Astrocyte (in vitro differentiated cells and primary cell): ENCODE measurements at places on chromosomes 3 and 15.

DNA sequence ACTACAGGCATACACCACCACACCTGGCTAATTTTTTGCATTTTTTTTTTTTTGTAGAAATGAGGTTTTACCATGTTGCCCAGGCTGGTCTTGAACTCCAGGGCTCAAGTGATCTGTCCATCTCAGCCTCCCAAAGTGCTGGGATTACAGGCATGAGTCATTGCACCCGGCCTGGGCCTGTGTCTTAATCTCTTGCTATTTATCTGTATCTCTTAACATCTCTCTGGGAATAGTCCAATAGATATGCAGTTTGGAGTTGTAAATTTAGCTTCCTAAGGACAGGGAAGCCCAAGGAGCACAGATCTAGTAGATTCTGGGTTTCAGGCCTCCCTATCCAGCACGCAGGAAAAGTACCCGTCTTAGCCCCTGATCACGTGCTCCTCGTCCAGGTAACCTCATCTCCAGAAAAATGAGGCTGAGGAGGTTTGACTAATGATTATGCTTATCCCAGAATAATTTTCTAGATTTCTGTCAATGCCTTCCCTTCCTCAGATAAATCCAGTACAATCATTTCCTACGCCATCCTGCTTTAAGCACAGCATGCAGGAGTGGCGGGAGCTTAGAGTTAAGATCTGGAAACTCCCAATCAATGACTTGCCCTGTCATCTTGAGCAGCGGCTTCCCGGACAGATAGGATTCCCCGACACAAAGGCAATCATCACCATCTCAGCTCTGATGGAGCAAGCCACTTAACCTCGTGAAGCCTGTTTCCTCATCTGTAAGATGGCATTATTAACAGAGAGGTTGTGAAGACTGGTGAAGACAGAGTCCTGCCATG is 12.3 kb upstream of the CTDSPL start:
- no peak for DNase-seq

- DNase-seq: no peak
Measured at GRCh38 chr3:54818486-54818885, 109.4 kb downstream of the LRTM1 start.

- peak; percentile 92 for DNase-seq
Measured at GRCh38 chr15:52021128-52021671, 2.2 kb downstream of the MAPK6 start.

DNA sequence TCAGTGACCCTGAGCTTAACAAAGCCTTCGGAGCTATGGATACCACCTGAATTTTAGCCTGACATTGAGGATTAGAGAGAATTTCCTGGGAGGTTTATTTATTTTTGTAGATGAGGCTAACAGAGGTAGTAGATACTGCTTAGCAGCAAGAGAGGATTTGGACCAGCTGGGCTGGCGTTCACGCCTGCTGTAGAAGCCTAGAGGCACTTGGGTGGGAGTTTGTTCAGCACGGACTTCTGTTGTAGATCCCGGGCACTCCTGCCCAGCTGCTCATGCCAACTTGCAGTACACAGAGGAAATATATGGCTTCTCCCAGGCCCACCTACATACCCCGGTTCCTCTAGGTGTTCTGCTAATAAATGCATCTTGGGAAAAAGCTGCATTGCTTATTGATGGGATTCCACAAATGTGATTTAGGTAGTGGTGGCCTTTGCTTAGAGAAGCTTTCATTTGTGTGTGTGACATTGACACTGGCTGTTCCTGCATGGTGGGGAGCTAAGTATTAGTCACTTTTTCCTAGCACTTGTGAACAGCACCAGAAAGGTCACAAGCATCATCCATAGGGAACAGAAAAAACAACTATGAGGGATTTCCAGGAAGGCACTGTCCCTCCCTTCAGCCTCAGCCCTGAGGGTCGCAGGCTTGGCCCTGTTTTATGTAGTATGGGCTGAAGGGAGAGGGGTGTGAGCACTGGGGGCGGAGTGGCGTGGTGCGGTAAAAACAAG is 324.8 kb upstream of the LRRFIP2 start:
- no peak for DNase-seq

DNA sequence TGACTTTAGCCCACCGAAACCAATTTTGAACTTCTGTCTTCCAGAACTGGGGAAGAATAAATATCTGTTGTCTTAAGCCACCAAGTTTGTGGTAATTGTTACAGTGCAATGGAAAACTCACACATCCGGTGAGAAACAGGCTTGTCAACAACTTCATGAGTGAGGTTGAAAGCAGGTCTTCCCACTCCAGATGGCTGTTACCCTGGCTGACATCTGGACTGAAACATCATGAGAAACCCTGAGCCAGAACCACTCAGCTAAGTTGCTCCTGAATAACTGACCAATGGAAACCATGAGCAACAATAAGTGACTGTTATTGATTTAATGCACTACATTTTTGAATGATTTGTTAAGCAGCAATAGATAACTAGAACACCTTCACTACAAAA is 10.3 kb downstream of the ACSBG1 start:
- DNase-seq: no peak

- peak; percentile 85 for DNase-seq
Measured at GRCh38 chr3:149501524-149501923, 27.0 kb downstream of the TM4SF4 start.

DNA sequence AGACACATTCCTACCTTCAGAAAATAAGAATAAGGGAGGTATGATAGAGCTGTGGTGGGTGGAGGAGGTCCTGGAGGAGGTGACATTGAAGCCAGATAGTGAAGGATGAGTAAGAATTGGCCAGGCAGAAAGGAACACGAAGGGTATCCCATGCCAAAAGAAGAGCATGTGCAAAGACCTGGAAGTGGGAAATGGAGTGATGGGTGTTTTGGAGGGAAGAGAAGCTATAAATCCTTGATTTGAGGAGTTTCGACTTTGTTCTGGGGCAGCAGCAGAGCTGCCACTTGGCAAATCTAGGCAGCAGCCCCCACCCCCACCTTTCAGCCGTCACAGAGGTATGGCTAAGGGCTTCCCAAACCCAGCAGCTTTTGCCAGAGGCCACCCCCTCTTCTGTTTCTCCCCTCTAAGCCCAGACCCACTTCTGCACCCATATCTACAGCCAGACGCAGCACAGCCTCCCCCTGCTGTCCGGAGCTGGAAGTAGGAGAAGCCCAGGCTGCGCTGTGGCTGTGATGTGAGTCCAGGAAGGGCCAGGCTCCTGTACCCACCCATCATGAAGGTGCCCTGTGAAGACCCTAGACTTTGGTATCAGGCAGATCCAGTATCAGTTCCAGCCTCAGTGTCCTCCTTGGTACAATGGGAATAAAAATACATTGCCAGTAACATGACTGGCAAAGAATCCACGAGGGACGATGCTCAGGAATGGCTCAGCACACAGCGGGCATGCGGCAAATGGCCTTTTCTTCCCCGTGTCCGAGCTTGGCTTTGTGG is 188.7 kb upstream of the LINGO1 start:
- DNase-seq: peak; percentile 27

DNA sequence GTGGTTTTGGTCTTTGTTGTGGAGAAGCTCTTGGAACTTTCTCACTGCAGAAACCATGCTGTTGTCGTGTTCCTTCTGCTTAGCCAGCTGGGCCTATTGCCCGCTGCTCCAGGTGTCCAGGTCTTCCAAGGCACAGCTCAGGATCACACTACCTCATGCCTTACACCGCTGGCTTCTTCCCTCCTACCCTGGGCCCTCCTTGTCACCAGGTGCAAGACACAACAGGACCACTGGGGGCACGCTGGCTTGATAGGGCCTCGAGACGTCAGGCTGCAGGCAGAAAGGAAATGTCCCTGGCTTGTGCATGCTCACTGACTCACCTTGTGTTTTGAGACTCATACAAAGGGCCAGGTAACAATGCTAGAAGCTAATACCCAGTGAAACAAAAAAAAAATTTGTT is 32.3 kb downstream of the PAQR9 start:
- no peak for DNase-seq

GRCh38 chr15:70186152-70186551 is 88.4 kb upstream of the TLE3 start:
- DNase-seq: no peak

GRCh38 chr3:162376761-162377160 is 880.2 kb downstream of the OTOL1 start:
- DNase-seq: peak; percentile 21

DNA sequence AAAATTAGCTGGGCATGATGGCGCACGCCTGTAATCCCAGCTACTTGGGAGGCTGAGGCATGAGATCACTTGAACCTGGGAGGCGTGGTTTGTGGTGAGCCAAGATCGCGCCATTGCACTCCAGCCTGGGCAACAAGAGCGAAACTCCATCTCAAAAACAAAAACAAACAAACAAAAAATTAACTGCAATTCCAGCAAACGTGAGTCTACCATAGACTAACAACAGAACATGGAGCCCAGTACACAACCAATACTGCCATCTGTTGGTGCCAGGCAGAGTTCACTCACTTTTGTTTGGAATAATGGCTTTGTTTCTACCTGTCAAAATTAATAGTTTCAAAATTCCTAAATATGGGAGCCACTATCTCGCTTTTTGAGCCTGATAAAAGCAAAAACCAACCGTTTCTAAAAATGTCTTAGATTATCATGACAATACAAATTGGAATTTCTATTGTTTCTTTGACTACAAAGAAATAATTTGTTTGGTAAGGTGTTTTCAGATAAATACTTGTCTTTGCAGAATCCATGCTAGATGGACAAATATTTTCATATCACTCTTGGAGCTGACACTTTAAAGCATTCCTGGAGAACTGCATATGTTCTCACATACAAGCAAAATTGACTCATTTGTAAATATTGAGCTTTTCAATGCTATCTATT is 45.0 kb downstream of the GPR176 start:
- DNase-seq: no peak

- DNase-seq: no peak
Measured at GRCh38 chr15:61653110-61653509, 407.1 kb downstream of the VPS13C start.

GRCh38 chr3:154119951-154120350 is 1.2 kb upstream of the ARHGEF26 start:
- DNase-seq: no peak

- DNase-seq: no peak
Measured at GRCh38 chr3:102336130-102336529, 98.7 kb upstream of the ZPLD1 start.

DNA sequence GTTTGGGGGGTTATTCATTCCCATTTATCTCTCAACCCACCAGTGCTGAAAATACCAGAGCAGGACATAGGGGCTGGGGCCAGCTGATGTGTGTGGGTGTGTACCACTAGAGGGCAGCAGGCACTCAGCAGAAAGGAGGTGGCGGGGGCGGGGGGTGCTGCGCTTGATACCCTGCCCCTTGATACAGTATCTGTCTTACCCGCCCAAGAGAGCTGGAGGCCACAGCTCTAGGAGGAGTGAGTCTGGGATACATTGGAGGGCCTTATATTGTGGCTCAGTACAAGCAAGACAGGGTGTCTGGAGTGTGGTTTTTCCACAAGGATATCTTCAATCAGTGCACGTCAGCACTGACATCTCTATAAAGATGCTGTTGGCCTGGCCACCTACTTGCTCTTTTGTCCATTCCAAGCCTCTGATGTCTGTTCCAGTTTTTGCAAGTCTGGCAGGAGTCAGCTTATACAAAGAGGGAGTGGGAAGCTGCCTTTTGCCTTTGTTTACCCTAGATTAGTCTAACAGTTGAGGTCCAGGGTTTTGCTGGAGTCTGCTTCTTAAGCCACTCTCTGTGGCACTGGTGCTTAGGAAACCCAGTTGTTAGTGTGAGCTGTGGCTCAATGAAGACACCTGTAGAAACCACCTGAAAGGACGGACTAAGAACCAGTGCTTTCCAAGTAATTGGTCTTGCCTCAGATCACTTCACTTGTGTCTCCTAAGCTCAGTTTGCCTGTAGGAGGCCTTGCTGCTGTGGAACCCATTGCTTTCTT is 1.5 kb upstream of the RBM15B start:
- peak; percentile 20 for DNase-seq

DNA sequence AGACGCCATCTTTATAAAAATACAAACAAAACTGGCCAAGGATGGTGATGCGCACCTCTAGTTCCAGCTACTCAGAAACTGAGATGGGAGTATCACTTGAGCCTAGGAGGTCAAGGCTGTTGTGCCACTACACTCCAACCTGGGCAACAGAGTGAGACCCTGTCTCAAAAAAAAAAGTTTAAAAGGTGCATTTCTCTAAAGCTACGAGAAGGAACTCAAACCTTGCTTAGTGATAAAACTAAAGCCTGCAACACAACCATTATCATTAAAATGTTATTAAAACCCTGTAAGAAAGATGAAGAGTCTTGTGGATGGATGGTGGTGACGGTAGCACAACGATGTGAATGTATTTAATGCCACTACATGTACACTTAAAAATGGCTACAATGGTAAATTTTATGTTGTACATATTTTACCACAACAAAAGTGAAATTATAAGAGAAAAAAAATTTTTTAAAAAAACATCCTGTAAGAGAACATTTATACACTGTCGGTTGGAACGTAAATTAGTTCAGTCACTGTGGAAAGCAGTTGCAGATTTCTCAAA is 3.1 kb downstream of the PLD1 start:
- DNase-seq: no peak

- DNase-seq: no peak
Measured at GRCh38 chr3:143952569-143953072, 19.0 kb upstream of the DIPK2A start.

GRCh38 chr15:69400850-69401249 is 13.3 kb upstream of the KIF23 start:
- DNase-seq: no peak

GRCh38 chr3:190546881-190547510 is 33.1 kb downstream of the IL1RAP start:
- no peak for DNase-seq

DNA sequence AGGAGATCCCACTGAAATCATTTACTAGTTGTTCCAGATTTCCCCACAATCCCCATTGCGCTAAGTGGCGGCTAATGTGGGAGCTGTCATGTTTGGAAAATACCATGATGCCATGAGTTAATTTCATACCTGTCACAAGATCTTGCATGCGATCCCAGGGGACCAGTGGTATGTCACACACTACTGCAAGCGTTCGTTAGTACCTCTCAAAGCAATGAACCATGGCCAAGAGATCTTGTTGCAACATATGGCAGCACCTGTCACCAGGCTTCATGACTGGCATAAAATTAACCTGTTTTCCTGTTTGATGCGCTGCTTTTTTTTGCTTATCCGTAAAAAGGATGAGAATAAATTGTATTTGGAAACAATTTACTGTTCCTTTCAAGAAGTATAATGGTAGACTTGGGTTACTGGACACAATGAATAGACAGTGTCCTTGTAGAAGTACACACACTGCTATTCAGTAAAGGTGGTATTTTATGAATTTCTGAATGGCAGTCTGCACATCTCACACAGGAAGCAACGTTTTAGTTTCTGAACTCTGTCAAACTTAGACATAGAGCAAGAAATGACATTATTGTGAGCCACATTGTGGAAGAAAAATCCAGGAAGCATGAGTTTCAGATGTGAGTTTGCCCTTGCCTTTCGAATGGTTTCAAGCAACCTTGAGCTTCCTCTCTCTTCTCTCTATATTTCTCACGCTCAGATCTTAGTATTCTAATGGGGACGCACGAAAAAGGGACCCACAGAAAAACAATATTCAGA is 81.9 kb downstream of the CHL1 start:
- DNase-seq: no peak

- DNase-seq: no peak
Measured at GRCh38 chr15:95293456-95294031, 1037.0 kb upstream of the NR2F2 start.

GRCh38 chr15:92655178-92655995 is at the start of gene FAM174B:
TSS of gene FAM174B (minus strand) at chr15:92655775.
- DNase-seq: peak; percentile 39

- DNase-seq: no peak
Measured at GRCh38 chr3:101068876-101069606, 75.8 kb upstream of the ABI3BP start.

GRCh38 chr15:90000186-90001001 is 730 bp upstream of the ZNF710 start:
- no peak for DNase-seq
